ENCODE measurements at places on chromosomes 2 and 18.
A peak's percentile ranks its signal among the peaks of the same experiment; 100 is the strongest.

GRCh38 chr2:47029737-47030524 lies 114.3 kb upstream of the MCFD2 start:
- no peak for DNase-seq

DNA sequence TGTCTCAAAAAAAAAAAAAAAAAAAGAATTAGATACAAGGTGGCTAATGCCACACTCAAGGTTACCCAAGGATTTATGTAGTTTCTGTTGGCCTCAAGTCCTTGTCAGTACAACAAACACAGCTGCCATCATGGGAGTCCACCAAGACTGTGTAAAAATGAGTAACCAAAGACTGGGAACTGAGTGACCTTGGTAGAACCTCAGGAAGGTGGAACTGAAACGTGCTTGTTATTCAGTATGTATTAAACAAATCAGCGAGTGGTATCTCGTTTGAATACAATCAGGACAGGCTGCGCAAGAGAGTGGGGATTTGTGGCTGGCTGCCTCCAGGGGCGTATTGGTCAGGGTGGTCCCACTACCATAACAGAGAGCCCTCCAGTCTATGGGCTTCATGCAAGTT lies 1.6 kb upstream of the SFTPB start:
- DNase-seq = no peak

GRCh38 chr18:23494992-23495391 lies 8.3 kb upstream of the RMC1 start:
- no peak for DNase-seq

GRCh38 chr2:99762714-99763113 lies 272.9 kb upstream of the REV1 start:
- no peak for DNase-seq

DNA sequence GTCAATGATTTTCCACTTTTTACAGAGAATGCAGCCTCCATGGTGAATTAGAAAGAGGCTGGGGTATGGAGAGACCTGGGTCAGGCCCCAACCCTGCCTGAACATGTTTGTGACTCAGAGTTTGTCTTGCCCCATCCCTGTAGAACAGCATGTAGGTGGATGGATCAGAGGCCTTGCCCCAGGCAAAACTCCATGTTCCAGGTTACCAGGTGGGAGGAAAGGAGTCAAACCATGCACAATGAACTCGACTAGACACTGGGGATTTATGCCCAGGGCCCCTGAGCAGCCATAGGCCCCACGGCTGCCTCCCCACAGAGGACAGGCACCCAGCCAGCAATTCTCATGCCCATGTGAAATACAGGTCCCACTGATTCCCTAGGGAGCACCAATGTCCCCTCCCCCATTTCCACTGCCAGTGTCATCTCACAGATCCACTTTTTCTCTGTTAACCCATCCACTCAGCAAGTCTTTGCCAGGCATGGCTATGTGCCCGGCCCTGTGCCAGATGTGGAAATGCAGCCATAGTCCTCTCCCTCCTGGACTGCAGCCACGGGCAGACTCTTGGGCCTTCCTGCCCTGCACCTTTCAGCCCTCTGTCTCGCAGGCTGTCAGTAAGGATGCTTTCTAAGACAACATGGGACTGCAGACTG lies 737.8 kb upstream of the HS6ST1 start:
- no peak for DNase-seq

DNA sequence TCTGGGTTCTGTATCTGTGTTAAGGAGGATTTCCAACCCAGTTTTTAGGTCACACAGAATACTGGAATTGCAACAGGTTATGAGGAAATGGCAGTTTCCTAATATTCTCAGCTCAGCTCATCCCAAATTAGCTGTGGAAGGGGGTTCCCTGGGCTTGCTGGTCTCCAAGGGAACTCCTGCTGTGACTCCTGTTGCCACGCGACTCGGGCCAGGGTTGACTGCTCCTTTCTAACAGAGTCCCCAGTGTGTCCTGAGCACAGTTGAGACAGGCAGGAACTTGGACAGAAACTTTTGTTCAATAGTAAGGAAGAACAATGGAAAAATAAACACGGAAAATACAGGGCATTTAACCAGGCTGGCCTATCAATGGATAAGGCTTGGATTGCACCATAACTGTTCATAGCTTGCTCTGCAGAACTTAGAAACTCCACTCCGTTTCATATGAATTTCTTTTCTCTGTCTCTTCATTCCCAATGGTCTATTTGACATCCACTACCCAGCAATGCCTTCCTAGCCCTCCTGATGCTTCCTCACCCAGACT lies 3.8 kb upstream of the ROCK2 start:
- no peak for DNase-seq

- DNase-seq = no peak
Observed at GRCh38 chr2:84022810-84023431, 436.2 kb downstream of the SUCLG1 start.

GRCh38 chr2:174009488-174010223 lies 44.5 kb upstream of the SP3 start:
- DNase-seq = no peak

GRCh38 chr2:159516241-159516758 lies 100.0 kb downstream of the BAZ2B start:
- DNase-seq = peak; percentile 17

- no peak for DNase-seq
Observed at GRCh38 chr18:56647951-56648893, 2.9 kb upstream of the WDR7 start.

GRCh38 chr2:19649785-19650380 lies 251.9 kb downstream of the TTC32 start:
- DNase-seq = no peak

GRCh38 chr2:68974251-68974650 lies at the start of gene GKN1:
GKN1 (plus strand) TSS chr2:68974636; CDS start chr2:68974678, 42 bp downstream.
- DNase-seq = no peak

DNA sequence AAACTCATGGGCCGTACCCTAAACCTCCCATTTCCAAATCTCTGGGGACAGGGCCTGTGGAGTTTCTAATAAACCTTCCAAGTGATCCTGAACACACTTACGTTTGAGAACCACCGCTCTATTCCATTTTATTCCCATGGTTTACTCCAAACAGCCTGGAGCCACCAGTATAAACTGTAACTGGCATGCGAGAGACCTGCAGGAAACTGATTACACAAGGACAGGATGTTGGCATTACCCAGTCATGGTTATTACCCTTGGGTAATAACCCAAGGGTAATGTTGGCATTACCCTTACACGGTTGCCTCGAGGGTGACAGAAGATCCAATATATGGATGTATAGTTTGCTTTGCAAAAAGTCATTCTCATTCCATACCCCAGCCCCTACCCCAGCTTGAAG lies 37.0 kb upstream of the YPEL5 start:
- no peak for DNase-seq

GRCh38 chr2:62996534-62997186 lies 54.0 kb upstream of the OTX1 start:
- no peak for DNase-seq

GRCh38 chr18:36358141-36358540 lies 60.6 kb downstream of the FHOD3 start:
- no peak for DNase-seq

- DNase-seq = no peak
Observed at GRCh38 chr2:143844986-143845385, 674.9 kb downstream of the ZEB2 start.

GRCh38 chr2:149422337-149422990 lies 92.1 kb downstream of the LYPD6 start:
- no peak for DNase-seq

DNA sequence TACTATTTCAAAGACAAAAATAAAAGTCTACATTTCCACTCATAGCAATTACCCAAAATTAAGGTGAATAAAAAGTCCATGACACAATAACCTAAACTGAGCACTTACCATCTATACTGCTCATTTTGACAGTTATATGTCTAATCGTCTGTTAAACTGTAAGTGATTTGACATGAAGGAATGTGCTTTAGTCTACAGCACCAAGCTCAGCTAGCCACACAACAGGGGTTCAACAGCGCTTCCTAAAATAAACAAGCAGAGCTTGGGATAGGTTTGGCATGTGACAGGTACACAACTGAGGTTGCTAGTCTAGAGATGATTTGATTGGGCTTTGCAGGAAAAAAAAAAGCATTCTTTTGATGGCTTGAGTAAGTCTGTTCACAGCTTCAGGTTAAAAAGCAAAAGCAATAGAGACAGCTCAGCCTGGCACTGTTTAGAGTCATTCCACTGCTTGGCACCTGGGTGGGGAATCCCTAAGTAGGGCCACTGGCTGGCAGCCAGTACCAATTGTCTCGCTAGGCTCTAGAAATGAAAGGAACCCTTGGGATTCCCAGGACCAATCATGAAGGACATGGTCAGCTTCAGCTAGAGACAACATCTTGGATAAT lies 78.6 kb downstream of the BARD1 start:
- DNase-seq = peak; percentile 12

GRCh38 chr2:130334026-130334425 lies 8.7 kb upstream of the IMP4 start:
- DNase-seq = no peak

DNA sequence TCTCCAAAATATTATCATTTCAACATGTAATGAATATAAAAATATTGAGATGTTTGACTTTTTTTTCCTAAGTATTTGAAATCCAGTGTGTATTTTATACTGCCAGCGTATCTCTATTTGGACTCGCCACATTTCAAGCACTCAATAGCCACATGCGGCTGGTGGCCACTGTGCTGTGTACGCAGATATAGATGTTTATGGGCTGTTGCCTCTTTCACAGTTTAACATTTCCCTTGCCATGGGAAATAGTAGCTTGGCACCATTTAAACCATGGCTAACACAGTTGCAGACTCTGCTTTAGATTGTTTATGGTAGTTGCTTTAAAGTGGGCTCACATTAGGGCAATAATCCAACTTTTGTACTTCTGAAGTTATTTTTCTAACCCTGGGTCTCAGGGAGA lies 136.6 kb upstream of the ITGB6 start:
- no peak for DNase-seq

- no peak for DNase-seq
Observed at GRCh38 chr2:9708683-9709538, 78.1 kb upstream of the YWHAQ start.

- DNase-seq = no peak
Observed at GRCh38 chr2:84636080-84636971, 120.0 kb downstream of the DNAH6 start.

- DNase-seq = no peak
Observed at GRCh38 chr2:97688062-97688827, 18.7 kb downstream of the C2orf92 start.

- no peak for DNase-seq
Observed at GRCh38 chr2:240884221-240884620, 11.7 kb downstream of the MAB21L4 start.

Measured in smooth muscle cell of the brain vasculature (primary cell).